Stimulated activated CD4-positive, alpha-beta T cell treated with anti-CD3 and anti-CD28 coated beads, Interleukin-1b, Interleukin-23, amount 100 ng/mL, for 1 hour (primary cell): ENCODE measurements at places on chromosomes 7 and 10.

DNA sequence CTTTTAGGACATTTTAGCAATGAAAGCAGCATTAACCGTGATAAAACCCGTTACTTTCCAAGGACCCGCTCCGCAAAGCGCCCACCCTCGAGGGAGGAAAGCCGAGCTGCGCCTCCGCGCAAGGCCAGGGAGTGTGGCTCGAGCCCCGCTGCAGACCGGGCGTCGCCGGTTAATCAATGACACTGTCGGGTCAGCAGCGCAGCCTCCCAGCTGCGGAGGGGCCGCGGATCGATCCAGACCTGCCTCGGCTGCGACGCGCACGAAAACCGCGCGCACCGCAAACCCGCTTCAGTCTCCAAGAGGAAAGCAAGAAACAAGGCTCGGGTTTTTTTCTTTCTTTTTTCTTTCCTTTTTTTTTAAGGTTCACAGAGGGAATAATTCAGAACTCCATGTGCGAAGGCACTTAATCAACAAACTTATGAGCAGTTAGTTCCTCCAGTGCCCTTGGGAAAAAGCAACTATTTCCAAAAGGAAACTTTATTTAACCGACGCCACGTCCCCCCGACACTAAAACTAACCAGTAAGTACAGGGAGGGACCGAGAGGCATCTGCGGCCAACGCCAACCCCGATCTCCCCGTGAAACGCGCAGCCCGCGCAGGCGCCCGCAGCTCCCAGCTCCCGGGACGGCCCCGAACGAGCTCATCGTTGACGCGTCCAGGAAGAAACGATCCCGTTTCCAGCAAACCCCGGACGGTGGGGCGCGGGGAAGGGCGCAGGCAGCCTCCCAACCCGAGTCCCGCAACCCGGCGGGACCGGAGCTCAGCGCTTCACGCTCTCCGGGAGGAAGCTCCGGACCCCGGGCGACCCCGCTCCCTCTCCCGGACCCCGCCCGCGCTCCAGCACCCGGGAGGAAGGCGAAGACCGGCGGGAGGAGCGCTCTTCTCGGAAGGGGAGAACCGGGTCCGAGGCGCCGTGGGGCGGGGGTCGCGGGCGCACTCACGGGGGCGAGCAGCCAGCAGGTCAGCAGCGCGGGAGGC, 598 bp downstream of the VIPR2 start:
- DNase-seq = no peak

DNA sequence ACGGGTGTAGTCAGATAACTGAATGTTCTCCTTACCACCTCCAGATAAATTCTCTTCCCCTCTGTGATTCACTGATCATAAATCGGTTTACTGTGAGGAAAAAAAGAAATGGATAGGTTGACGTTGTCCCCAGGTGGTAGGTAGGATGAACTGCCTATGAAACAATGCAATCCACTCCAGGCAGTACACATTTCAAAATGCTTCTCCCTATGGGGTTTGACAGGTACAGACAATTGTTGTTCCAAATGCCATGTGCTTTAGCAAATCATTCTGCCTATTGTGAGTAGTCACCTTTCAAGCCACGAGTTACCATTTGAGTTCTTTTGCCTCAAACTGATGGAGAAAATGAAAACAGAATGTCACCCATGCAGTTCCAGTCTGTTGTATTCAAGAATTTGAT, 21.8 kb downstream of the VIM start:
- DNase-seq = no peak

DNA sequence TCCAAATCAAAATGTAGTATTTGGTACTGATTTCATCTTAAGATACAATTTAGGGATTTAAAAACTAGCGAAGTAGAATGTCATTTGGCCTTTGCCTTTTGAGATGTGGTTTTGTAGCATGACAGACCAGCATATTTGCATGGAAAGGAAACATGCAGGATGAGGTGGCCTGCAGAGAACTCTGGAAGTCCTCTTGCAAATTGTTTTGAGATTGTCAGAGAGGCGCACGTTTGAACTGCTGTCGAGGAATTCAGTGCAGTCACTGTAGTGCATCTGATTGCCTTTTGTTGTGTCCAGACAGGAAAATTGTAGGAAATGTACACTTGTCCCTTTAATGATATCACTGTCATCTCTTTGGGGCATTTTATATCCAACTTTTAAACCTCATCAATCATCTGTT, 136.7 kb downstream of the CELF2 start:
- no peak for DNase-seq

DNA sequence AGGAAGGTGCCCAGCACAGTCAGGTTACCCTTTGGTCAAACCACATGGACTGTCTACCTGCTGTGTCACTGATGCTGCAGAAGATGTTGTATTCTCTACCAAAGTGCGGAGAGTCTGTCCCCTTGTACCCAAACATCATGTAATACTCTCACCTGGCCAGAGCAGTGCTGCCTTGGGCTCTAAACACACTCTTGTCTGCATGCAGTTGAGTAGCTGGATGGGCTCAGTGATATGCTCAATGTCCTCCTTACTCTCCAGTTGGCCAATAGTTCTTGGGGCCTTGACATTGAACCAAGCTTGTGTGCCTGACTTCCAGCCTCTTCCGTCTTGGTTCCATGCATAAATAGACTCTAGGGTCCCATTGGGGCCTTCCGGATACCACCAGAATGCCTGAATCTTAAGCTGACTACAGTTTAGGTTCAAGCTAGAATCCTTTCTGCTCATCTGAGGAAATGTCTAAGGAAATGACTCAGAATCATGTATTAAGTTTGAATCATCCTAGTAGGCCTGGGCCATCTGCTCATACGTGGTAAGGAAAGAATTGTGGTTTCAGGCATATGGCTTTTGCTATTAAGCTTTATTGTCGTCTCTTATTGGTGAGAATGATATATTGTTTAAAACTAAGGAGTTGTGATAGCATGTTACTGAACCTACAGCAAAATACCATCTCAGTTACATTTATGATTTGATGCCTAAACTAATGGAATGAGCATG, 118.0 kb downstream of the OTUD1 start:
- DNase-seq = no peak

GRCh38 chr7:149085866-149086265, 4.7 kb downstream of the ZNF786 start:
- DNase-seq = no peak
